ENCODE measurements at places on chromosomes 3 and 15.
A peak's percentile ranks its signal among the peaks of the same experiment; 100 is the strongest.

DNA sequence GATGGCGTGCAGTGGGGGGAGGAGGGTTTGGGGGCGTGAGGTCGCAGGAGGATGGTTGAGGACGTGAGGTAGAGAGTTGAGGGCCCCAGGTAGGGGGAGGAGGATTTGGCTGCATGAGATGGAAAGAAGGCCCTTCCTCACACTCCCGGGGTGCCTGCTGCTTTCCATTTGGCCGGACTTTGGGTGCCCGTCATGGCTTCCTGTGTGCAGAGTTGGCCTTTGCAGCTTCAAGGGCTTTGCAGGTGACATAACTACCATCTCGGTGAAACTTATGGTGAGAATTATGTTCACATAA, 1.7 kb downstream of the MLF1 start:
- DNase-seq: no peak

DNA sequence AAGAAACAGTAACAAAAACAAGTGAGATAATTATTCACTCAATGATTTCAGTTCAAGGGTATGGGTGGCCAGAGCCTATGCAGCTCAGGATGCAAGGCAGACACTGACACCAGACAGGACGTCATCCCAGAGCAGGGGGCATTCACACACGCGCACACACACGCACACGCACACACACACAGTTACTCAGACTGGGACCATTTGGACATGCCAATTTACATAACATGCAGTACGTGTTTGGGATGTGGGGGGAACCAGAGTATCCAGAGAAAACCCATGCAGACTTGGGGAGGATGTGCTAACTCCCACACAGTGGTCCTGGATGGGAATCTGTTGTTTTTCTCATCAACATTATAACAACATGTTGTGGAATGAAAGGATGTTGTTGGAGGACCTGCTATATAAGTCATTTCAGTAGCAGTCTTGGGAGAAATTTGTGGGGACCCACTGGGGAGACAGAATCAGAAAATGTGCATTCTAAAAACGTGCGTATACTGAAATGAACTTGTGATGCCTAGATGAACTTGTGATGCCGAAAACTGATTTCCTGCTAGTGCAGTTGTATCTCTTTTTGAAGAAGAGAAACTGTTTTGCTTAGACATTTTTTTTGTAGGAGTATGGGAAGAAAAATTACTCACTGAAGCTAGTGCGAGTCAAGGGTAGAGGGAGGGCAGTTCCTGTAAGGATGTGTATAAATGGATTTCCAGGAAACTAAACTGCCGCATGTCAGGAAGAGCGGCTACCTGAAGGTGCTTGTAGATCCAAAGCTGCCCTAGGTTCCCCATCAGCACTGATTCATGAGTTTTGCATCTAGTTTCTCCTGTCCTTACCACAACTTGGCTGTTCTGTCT, 25.2 kb downstream of the CD200 start:
- no peak for DNase-seq

DNA sequence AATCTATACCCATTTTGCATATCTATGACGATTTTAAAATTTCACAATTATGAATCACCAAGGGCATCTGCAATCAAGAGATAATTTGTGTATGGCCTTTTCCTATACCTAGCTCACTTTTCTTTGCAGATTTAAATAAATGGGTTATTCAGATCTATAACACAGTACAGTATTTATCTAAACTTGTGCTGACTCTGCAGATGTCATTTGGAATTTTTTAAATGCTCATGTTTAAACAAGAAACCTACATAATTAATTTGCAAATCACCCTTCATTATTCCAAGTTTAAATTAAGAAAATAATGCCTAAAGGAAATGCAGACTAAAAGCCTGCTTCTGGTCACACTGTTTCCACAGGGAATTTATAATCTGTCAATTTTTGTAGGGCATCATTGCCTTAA, 284.2 kb downstream of the SI start:
- DNase-seq: no peak

DNA sequence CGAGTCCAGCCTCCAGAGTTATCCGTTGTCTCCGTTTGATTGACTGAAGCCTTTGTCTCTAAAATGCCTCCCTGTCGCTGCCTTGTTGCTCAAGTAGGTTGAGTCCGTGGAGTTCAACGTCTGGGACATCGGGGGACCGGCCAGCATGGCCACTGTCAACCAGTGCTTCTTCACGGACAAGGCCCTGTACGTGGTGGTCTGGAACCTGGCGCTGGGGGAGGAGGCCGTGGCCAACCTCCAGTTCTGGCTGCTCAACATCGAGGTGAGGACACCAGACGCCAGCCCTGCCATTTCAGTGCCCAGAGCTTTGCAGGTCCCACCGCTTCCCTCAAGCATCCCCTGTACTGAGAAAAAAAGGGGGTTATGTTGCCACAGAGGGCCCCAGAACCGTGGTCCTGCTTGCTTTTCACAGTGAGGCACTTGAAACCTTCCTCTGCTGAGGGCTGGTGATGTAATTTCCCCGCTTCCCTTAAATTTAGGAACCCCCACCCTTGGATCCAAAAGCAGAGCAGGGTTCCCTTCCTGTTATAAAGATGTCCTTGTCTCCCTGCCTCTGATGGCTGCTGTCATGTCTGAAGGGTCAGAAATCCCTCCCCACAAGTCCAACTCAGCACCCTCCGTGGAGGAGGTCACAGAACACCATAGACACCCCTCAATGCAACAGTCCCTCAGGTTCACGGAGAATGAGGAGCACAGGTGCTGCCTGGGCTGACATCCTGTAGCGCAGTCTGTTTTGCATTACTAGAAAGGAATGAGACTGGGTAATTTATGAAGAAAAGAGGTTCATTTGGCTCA, 105.7 kb downstream of the LRRK1 start:
- peak; percentile 14 for DNase-seq

- DNase-seq: peak; percentile 28
These were observed 15.1 kb downstream of the LINGO1 start for GRCh38 chr15:77617476-77618230.
